ENCODE measurements at places on chromosomes 2 and 18.

DNA sequence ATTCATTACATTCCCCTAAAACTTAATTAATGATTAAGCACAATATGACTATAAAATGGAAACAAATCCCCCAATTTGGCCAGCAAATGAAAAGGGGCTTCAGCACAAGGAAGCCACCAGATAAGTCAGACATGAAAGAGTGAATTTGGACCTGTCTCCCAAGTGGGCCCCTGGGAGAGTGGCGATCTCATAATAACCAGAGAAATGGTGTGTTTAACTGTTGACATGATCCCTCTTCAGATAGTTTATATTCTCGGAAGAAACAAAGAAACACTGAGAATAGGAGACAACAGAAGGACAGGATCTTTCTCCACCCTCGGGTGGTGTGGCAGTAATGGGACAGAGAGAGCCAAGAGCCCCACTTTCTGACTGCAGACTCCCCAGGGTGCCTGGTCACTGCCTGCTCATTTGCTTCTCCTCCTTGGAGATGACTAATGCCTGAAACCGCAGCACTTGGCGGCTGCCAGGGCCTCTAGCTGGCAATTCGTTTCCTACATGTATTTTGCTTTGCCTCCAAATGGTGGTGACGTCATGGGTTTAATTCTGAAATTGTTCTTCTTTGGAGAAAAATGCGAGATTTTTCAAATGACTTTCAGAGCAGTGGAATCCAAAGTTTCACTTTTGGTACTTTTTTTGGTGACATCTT lies 46.4 kb upstream of the SPP2 start:
- no peak for DNase-seq

DNA sequence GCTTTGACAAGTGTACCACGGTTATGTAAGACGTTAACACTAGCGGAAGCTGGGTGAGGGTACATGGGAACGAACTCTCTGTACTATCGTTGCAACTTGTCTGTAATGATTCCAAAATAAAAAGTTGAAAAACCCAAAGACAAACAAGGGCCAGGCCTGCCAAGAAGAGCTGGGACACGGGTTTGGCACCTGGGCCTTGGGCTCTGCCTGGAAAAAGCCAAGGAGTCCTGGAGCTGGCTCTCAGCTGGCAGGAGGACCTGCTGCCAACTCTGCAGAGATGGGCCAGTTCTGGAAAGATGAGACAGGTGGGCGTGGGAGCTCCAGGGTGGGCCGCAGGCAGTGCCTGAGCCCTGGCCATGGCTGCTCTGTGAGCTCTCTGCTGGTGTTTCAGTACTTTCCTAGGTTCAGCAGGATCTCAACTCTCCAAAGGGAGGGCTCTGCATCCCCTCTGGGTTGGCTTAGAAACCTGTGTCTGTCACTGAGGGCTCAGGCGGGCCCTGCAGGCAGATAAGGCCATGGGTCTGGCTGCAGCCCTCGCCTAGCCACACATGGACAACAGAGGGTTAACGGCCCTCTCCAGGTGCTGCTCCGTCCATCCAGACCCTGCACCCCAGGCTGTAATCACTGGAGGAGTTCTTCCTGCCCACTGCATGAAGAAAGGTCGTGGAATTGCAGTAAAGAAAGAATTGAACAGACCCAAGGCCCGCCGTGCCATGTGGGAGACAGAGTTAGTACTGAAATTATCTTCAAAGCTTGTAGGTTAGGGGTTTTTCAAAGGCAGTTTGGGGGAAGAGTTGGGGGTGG lies 89.9 kb downstream of the RHOB start:
- DNase-seq = no peak

DNA sequence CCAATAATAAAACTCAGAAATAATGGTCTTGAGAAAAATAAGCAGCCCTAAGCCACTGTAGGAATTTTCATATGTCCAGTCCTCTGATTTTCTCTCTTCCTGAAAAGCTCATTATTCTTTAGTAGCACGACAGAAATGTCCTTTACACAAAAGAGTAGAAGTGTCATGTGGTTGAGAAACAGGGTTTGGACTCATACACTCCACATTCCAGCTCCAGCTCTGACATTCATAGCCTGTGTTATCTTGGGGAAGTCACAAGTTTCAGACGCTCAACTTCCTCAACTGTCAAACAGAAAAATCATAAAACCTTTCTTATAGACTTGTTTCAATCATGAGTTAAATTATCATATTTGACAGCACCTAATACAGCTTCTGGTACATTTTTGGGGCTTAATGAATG lies 511.5 kb downstream of the TNS1 start:
- no peak for DNase-seq

DNA sequence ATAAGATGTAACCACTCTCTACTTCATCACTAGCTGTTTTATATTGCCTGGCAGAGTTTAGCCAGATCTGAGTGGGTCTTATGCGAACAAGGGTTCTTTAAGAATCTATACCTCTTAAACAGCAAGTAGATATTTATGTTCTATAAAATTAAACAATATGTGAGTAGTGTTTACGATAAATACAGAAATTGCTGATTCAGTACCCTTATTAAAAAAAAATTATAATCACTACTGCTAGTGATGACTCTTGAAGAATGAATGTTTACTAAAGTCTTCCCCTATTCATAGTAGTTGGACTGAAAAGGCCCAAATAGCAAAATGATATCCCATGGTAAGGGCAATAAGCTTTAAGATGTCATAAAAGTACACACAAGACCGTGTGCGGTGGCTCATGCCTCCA lies 98.7 kb upstream of the DTNB start:
- no peak for DNase-seq

GRCh38 chr2:148623086-148623485 lies 21.5 kb upstream of the EPC2 start:
- no peak for DNase-seq
